ENCODE measurements at places on chromosomes 1 and 21.

DNA sequence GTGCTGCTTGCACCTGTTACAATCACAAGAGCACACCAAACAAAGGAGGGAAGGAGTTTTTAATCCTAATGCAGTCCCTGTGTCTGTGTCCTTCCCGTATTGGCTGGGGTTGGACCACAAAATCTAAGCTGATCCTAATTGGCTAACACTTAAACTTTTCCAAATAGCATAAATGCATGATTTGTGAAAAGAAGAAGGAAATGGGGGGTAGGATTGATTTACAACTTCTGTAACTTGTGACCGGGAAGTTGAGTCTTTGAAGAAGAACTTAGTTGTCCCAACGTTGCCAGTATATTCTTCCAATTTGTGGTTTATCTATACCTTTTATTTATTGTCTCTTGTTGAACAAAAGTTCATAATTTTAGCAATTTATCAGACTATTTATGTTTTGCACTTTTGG lies 11.8 kb upstream of the IPP start:
- no peak for DNase-seq

GRCh38 chr1:23394181-23394580 lies 24.5 kb upstream of the ZNF436 start:
- peak; percentile 38 for DNase-seq

GRCh38 chr1:159000625-159001024 lies 9.1 kb upstream of the IFI16 start:
- peak; percentile 84 for DNase-seq

DNA sequence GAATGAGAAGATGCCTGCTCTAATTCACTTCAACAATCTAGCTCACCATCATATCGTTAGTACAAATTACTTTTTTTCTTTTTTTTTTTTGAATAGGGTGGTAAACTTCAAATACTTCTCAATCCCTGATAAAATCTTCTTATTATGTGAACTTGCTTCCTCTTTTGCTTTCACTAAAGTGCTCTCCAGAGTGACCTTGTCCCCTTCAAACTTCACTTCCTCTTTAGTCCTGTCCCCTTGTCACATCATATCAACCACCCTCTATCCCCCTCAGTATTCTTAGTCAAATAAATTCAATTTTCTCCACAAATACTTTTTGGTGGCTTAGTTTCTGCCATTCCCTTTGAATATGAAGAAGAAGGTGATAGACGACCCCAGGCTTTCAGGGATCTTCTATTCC lies 124.9 kb upstream of the PLXNA2 start:
- no peak for DNase-seq

- no peak for DNase-seq
These were observed 16.5 kb downstream of the PTCH2 start for GRCh38 chr1:44826375-44827196.

DNA sequence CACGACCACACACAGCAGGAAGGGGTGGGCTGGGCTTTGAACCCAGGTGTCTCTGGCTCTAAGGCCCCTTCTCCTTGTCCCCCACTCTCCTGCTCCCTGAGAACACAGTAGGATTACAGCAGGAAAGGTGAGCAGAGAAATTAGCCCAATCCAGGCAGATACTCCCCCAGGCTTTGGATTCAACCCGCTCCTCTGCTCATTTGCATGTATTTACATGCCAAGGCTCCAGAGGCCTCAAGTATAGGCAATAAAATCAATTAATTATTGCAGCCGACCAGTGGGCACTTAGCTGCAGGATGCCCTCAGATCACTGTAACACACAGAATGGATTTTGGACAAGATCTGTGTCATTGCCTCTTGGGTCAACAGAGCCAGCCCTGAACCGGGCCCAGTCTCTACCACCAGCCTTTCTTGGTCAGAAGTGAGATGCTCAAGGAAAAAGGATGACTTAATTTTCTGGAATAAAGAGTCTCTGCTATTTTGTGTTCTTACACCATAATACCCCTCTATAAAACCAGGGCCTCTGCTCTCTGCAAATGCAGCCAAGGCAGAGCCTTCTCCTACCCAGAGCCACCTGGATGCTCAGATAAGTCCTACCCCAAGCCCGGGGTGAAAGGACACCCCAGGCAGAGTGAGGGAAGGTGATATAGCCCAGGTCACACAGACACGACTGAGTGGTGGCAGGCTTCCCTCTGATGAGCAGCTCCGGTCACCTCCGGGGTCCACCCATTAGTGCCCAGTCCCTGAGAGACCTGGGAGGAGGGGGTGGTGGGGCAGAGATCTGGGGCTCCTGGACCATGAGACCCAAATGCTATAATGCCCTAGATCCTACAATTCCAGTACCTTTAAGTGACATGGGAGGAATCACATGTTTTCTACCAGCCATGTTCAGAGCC lies 28.9 kb downstream of the MATN1 start:
- no peak for DNase-seq

DNA sequence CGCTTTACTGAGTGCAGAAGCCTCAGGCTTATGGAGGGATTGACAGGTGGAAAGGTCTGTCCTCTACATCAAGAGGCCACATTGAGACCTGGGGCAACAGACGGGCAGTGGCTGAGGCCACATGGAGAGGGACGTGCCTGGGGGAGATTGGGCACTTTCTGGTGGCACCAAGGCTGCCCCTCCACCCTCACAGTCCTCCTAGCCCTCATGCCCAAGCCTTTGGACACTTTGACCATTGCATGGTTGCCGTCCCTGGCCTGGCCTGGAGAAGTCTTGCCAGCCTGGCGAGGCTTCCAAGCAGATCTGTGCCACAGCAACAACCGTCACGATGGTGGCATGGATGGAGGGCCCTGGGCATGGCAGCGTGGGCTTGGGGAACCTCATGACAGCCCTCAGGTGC lies 192.1 kb upstream of the VAMP3 start:
- no peak for DNase-seq

DNA sequence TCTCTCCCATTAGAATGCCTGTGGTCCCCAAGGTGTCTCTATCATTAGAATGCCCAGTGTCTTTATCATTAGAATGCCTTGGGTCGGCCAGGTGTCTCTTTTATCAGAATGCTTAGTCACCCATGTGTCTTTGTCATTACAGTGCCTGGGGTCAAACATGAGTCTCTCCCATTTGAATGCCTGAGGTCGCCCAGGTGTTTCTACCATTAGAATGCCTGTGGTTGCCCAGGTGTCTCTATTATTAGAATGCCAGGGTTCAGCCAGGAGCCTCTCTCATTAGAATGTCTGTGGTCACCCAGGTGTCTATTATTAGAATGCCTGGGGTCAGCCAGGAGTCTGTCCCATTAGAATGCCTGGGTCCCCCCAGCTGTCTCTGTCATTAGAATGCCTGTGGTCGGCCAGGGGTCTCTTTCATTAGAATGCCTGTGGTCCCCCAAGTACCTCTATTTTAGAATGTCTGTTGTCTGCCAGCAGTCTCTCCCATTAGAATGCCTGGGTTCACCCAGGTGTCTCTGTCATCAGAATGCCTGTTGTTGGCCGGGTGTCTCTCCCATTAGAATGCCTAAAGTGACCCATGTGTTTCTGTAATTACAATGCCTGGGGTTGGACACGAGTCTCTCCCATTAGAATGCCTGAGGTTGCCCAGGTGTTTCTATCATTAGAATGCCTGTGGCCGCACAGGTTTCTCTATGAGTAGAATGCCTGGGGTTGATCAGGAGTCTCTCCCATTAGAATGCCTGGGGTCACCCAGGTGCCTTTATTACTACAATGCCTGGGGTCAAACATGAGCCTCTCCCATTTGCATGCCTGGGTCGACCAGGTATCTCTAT lies 57.1 kb downstream of the RNF187 start:
- DNase-seq = no peak

DNA sequence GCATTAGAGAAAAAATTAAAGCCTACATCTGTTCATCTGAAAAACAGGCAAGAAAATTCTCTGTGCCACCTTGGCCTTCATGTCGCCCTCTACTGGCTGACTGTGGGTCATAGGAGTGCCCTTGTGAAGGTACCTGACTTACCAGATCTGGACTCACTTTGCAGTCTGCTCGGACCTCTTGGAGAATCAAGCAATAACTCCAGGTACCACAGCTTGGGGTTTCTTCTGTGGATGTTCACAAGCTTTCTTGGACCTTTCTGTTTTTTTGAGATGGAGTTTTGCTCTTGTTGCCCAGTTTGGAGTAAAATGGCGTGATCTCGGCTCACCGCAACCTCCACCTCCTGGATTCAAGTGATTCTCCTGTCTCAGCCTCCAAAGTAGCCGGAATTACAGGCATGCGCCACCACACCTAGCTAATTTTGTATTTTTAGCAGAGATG lies 2.4 kb upstream of the PRAMEF18 start:
- no peak for DNase-seq

- DNase-seq = peak; percentile 93
These were observed at the start of gene SPATA6 for GRCh38 chr1:48471691-48472576. TSS of gene SPATA6 (minus strand) at chr1:48472204. CDS start at chr1:48472008, 196 bp downstream.

GRCh38 chr1:88579598-88579997 lies 104.5 kb upstream of the PKN2 start:
- DNase-seq = no peak

DNA sequence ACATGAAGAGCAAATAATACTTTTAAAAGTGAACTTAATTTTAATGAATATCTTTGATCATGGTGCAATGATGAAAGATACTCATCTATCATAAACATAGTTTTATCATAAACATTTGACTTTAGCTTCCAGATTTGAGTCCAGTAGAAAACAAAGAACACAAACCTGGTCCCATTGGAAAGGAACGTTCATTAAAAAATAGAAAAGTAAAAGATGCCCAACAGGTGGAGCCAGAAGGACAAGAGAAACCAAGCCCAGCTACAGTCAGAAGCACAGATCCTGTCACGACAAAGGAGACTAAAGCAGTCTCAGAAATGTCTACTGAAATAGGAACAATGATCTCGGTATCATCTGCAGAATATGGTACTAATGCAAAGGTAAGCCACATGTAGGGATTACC lies 55.6 kb upstream of the MYOCOS start:
- DNase-seq = no peak

DNA sequence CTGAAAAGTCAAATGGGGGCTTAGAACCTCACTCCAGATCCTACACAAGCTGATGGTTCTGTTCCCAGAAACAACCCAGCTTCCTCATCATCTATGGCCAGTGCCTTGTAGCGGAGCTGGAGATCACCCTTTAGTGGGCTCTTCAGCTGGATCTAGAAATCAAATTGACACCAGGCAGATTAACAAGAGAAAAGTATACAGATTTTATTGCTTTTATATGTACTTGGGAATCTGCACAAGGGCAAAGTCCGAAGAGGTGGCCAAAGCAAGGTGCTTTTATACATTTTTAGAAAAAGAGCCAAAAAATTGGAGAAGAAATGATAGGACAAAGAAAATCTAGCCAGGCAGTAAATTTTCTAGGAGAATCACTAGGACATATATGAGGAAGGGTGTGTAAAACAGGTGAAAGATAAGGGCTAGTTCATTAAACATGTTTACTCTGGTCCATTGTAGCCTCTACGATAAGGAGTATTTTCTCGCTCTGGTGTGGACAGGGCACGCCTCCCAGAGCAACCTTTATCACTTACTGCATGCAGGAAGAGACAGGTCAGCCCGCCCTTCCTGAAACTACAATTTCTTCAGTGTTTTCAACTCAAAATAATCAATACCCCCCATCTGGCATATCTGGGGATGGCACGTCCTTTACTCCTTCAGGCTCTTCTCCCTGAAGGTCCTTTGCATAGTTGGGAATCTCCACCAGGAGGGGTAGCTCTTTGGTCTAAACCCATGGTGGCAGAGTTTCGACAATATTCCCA lies 14.0 kb upstream of the LGALS8 start:
- DNase-seq = no peak

DNA sequence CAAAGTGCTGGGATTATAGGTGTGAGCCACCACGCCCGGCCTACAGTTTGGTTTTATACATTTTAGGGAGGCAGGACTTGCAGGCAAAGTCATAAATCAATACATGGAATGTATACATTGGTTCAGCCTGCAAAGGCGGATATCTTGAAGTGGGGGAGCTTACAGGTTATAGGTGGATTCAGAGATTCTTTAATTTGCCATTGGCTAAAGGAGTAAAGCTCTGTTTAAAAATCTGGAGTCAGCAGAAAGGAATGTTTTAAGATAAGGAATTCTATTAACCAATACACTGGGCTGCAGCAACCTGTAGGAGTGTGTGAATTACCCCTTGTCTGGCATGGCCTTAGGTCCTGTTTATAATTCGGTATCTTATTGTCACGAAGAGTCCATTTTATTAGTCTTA lies 57.6 kb downstream of the OPTC start:
- no peak for DNase-seq

DNA sequence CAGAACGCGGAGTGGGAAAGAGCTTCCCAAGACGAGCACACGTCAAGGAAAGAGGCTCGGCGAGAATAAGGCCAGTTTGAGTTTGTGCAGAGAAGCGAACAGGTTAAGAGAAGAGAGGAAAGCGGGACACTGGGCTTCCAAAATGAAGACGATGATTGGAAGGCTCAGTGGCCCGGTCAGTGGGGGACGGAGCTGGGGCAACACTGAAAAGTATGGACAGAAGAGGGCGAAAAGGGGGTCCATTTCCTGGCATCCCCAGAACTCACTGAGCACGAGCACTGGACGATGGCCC lies 258 bp downstream of the CCT3 start:
- DNase-seq = no peak

DNA sequence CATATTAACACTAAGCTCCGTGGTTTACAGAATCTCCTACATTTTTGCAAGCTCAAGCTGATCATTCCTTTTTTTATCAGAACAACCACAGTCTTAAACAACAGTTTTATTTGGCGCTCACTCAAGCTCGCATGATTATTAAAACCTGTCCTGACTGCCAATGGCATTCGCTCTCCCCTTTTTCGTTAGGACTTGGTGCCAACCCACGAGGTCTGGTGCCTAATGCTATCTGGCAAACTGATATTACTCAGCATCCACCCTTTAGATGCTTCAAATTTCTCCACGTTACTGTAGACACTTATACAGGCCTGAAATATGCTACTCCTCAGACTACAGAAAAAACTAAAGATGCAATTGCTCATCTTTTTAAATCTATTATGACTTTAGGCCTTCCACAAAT lies 23.0 kb upstream of the ITLN1 start:
- DNase-seq = no peak

- DNase-seq = no peak
These were observed 41.2 kb downstream of the KIF21B start for GRCh38 chr1:200982071-200982945.

DNA sequence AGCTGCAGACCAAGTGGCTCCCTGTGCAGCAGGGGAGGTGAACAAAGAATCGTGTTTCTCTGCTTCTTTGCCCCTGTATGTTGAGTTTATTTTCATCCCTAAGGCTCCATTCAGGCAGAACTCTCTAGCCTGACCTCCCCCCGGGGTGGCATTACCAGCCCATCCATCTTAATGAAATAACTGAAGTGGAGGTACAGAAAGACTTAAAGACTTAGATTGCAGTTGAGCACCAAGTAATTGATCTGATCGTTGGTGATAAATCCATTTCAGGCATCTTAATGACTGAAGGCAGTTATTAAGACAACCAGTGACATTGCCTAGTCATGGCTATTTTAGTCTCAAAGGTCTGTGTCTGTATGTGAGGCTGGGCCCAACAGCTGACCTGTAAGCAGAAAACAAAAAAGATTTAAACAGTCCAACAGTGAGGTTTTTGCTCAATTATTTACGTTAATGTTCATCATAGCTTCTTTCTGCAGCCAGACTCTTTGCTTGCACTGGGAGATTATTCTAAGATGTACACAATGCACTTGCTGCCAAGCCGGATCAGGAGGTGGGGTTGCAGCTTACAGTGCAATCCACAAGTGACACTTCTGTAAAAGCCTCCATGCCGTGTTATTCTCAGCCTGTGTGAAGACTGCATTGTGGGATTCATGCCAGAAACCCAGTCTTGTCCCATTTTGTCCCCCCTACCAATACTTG lies 363.0 kb upstream of the DUSP10 start:
- DNase-seq = no peak

GRCh38 chr1:213714645-213715044 lies 273.1 kb upstream of the PROX1 start:
- no peak for DNase-seq
